ENCODE measurements at places on chromosomes 13 and 19.
A peak's percentile ranks its signal among the peaks of the same experiment; 100 is the strongest.

- DNase-seq: no peak
Observed at GRCh38 chr19:33686262-33686661, 64.5 kb downstream of the CHST8 start.

DNA sequence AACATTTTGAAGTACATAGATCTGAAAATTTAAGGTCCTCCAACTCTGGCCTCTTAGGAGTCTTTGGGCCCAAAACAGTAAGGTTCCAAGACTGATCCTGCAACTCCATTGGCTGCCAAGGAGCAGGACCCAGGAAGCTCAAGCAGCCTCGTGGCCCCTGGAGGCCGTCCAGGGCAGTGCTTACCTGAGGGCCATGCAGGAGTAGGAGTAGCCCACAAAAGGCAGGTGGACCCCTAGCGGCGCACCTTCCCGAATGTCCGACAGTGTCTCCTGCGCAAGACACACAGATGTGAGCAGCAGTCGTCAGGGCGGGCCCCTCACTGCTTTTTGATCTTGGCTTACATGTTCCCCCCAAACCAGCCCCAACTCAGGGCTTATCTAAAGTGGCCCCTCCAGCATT, 5.7 kb upstream of the SIX5 start:
- no peak for DNase-seq

DNA sequence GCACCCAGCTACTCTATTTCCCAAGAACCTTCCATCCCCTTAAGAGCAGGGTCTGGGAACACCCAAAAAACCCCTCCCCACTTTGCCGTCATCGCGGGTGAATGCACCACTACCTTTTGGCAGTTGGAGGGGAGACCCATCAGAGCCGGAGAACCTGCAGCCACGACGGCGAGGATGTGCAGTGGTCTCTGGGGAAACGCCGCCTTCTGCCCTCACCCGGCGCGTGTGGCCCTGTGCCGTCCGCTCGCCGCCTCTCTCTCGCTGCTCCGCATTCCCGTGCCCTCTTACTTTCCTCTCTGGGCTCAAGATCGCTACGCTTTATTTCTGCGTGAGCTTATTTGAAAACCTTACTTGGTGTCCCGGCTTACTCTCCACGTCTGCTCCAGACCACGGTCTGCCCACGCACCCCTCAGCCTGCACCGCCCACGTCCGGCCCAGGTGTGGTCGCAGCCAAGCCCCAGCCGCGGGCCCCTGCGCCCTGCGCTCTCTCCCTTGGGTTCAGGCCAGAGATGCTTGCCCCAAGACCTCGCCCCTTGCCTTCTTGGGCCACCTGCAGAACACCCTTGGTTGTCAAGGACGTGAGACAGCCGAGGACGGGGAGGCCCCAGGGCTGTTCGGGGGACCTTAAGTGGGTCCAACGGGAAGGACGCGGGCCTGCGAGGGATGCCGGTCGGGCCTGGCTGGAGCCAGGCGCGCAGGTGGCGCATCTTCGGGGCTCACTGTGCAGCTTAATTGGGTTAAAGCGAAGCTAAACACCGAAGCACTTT, 2.0 kb upstream of the MAB21L1 start:
- DNase-seq: no peak

- DNase-seq: no peak
Observed at GRCh38 chr13:96646515-96647211, 347.6 kb downstream of the OXGR1 start.

- DNase-seq: peak; percentile 26
Observed at GRCh38 chr19:48696353-48697010, 711 bp downstream of the FUT2 start.

DNA sequence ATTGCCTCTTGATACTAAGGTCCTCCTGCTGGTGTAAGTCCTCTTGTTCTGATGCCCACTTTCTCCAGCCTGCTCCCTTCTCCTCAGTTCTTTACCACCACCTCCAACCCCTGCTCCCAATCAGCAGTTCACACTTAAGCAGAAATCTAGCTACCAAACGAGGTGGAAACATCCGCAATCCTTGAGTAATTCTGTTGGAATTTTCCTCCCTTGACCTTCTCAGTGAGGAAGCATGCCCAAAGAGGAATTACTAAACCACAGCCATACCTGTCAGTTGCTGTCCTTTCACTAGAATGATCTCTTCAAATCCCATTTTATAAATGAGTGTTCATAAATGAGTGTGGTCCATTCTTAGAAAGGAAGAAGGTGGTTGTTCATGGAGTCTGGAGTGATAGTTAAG, 289.9 kb downstream of the DACH1 start:
- no peak for DNase-seq

- peak; percentile 60 for DNase-seq
Observed at GRCh38 chr19:6464070-6464873, at the start of gene CRB3. Gene CRB3 (plus strand): TSS chr19:6464271. CDS start chr19:6464702, 431 bp downstream.

DNA sequence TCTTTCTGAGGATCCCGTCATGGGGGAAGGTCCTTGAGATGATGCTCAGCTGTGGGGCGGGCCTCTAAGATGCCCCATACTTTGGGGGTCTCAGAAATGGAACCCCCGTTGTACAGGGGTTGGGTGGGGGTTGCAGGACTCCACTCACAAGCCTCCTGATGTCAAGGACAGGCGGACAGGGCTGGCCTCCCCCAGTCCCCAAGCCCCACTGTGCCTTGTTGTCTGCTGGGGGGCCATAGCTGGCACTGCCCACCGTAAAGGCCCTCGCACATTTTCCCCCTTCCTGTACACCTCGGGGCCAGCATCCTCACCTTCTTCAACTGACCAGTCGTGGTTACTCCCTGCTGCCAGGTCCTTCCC, 2.7 kb downstream of the SNAPC2 start:
- no peak for DNase-seq

DNA sequence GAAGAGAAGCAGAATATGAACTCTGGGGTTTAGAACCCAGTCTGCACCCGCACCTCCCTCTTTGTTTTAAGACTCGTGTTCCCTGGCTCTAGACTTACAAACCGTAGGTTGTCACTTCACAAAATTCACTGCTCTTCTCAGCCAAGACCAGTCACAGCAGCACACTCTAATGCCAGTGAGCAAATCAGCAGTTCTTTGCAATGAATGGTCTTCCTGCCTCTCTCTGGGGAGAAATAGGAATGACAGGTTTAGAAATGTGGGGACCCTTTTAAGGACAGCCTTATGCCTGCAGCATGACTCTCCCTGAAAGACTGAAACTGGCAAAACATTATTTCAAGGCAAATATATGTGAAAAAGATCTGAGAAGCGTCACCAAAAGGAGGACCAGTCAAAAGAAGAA, 156.9 kb downstream of the KCTD15 start:
- DNase-seq: no peak

DNA sequence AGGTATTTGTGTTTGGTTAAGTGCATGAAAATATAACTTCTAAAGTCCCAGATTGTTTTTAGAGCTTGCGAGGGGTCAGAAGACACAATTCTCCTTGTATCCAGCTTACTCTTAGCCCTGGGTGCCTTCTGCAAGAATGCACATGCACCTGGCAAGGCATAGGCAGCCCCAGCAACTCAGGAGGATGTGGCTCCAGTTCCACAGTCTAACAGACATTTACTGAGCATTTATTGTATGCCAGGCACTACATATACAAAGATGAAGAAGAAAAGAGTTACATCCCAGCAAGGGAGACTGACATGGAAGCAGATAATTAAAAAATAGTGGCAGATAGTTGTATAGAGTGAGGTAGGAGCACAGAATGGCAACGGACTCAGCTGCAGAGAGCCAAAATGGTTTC, 101.1 kb upstream of the FRY start:
- no peak for DNase-seq

- DNase-seq: no peak
Observed at GRCh38 chr13:45092663-45093062, 27.6 kb upstream of the GTF2F2 start.

- DNase-seq: peak; percentile 92
Observed at GRCh38 chr19:40613690-40614621, 12.8 kb downstream of the LTBP4 start.

DNA sequence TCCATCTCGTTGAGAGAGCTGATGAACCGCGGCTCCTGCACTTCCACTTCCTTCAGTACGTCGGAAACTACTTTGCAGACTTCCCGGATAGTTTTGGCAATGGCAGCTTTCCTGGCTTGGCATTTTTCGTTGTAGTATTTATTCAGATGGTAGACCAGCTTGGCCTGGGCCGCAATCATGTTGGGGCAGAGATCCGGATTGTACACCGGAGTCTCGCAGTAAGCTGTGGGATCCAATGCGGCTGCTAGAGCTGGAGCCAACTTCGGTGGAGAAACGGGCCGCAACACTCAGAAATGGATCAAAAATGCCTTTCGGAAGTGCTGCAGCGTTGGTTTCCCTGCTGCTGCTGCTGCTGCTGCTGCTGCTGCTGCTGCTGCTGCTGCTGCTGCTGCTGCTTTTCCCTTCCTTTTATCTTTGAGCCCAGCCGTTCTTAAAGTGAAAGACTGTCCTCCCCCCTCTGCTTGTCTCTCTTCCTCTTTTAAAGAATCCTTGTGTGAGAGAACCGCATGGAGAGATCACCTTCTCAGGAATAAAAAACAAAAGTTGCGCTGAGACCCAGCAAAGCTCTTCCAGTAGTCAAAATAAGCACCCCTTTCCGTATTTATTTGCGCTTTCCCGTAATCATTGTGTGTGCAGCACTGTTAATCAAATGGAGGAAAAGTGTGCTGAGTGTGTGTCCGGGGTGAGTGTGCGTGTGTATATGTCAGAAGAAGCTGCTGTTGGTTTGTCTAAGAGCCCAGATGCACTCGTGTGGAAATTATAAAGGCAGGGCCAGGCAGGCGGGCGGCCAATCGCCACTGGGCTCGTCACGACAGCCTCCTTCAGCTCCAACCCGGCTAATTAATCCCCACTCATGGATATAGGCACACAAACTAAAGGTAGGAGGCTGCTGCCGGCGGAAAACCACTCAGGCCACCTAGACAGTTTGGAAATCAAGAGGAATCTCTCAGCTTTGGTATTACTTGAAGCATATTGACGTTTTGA, at the start of gene MAB21L1:
TSS of gene MAB21L1 (minus strand) at position 730 of the 984 bp plus-strand sequence. CDS start at position 179, 551 bp downstream.
- DNase-seq: peak; percentile 42

DNA sequence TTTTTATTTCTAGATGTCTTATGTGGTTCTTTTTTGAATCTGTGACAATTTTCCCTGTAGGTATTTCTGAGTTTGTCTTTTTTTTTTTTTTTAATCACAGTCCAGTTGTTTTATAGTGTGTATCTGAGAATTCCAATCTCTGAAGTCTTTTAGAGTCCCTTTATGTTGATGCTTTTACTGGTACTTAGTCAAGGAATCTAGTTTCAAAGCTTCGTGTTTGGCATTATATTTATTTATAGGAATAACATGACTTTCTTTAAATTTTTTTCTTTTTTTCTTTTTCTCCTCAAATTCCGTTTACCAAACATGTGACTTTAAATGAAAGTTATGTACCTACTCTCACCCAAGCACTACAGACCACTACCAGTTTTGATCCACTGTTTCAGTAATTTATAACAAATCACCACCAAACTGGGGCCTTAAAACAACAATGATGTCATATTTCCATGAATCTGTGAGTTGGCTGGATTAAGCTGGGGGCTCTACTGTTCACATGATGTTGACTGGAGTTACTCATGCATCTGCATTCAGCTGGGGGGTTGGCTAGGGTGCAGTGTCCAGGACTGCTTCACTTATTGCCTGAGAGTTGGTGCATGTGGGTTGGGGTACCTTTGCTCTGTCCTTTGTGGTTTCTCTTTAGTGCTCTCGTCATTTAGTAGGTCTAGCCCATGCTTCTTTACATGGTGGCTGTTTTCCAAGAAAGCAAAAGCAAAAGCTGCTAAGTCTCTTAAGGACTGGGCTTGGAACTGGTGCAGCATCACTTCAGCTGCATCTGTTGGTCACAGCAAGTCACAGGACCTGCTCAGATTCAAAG, 22.3 kb downstream of the KCTD4 start:
- no peak for DNase-seq

DNA sequence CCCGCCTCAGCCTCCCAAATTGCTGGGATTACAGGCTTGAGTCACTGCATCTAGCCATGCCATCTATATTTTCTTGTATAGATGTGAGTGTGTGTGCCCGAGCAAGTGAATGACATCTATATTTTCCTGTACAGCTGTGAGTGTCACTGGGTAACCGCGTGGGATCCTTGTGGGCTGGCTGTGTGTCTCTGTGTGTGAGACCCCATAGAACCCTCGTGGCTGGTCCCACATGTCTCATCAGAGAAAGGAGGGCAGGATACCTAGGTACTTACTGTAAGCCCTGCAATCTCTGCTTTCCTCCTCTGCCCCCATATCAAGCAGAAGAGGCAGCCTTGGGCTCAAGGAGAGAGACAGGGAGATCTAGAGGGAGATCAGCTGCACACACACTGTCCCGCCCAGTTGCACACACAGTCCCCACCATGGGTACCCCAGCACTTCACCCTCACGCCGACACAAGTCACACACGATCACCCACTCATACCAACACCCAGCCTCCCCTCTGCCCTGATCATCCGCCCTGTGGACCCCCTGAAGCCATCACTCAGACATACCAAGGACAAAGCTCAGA, 655 bp downstream of the DENND1C start:
- DNase-seq: peak; percentile 43

- no peak for DNase-seq
Observed at GRCh38 chr13:108755083-108755482, 125.7 kb downstream of the MYO16 start.

DNA sequence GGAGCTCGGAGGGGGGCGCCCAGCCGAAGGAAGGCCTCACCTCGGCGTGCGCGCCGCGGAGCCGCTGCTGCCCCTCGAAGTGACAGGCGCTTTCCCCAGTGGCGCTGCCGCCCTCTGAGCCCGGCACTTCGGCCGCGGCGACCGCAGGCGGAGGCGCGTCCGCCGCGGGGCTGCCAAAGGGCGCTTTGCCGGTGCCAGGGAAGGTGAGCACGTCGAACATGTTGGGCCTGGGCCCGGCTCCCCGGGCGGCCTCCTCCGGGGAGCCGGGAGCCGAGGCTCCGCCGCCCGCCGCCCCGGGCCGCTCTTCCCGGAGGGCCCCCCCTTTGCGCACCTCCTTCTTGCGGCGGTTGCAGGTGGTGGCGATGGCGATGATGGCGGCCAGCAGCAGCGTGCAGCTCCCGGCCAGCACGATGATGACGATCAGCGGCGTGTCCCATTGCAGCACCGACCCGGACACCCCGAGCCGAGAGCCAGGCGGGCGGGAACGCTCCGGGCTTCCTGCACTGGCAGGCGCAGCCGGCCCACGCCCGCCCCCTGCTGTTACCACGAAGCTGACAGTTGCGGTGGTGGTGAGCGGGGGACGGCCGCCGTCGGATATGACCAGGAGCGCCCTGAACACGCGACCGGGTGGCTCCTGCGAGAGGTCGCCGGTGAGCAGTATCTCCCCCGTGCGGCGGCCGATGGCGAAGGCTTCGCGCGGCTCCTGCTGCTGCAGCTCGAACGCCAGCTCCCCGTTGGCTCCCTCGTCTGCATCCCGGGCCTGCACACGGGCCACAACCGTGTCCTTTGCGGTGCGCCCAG, 2.5 kb downstream of the PCDH8 start:
- DNase-seq: peak; percentile 52

GRCh38 chr19:14871619-14872230, 14.2 kb downstream of the OR7A17 start:
- no peak for DNase-seq

DNA sequence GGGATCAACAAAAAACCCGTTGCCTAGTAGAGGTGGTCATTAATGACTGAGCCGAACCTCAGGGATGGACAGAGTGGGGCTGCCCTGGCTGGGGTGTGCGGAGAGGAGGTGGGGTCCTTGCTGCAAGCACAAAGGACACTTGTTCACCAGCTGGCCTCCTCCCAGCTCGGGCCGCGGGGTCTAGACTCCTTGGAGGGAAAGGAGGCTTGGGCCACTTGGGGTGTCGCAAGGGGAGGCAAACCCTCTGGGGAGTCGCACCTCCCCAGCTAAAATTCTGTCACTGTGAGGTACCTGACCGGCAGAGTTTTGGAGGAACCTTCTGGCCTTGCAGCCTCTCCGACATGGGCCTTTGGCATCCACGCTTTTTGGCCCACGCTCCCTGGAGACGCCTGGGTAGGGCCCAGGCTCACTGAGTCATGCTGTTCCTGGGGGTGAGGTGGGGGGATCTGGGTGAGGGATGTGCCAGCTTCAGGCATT, 8.2 kb downstream of the KLHL26 start:
- no peak for DNase-seq

Data from activated naive CD4-positive, alpha-beta T cell treated with anti-CD3 and anti-CD28 coated beads, Interleukin-2, amount 10 ng/mL, durations not matched to agents 7 days and 5 days (primary cell).